ENCODE measurements at places on chromosomes 1 and 21.

DNA sequence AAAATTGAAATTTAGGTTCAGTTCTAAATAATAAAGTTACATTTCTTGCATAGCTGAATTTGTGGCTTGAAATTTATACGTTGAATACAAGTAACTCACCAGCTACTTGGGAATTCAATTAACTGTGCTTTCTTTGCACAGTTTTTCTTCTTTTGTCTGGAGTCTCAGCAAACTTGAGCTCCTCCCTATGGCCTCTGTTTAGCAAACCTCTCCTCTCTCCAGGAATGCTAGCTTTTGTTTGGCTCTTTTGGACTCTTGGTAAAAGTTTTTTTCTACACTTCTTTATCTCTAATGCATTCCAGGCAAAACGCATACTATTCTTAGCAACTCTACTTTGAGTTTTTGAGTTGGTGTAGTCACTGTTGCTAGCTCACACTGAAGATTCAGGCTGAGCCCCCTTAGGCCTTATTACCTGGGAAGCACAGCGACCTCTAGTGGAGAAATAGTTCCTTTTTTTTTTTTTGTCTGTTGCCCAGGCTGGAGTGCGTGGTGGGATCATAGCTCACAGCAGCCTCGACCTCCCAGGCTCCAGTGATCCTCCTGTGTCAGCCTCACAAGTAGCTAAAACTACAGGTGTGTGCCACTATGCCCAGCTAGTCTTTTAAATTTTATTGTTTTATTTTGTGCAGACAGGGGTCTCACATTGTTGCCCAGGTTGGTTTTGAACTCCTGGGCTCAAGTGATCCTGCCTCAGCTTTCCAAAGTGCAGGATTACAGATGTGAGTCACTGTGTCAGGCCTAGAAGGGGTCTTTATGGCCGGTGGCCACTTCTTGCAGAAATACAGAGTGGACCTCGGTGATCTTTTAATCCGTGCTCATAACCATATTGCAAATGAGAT lies 61.7 kb downstream of the CASQ2 start:
- peaks cover 29% of the 10 kb centered on the region for H3K4me1 ChIP-seq
- no peaks in the 10 kb centered on the region for H3K27me3 ChIP-seq
- DNase-seq = no peak
- H3K4me3 ChIP-seq = no peak overlapping the region
- no peaks in the 10 kb centered on the region for H3K36me3 ChIP-seq

- H3K27ac ChIP-seq = no peak overlapping the region
- no peak overlapping the region for H3K4me3 ChIP-seq
- DNase-seq = no peak
Measured at GRCh38 chr1:199356561-199356960, 670.9 kb upstream of the NR5A2 start.

- H3K27me3 ChIP-seq = no peaks in the 10 kb centered on the region
- H3K4me1 ChIP-seq = no peaks in the 10 kb centered on the region
- H3K4me3 ChIP-seq = no peak overlapping the region
Measured at GRCh38 chr1:166282391-166283137, 115.8 kb upstream of the FAM78B start.

DNA sequence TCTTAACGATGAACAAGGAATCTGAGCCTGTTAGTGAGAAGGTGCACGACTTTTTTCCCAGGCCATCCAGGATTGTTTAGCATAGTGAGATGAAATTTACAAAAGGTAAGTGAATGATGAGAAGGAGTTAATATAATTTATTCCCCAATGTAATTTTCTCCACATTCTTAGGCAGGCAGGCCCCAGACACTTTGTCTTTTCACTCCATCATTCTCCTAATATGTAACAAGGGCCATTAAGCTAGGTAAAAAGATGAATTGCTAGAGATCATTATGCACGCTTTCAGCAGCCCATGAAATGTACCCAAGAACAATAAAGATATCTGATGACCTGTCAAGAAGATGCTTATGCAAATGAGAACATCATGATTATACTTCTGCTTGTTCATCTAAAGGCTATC lies 24.1 kb downstream of the NIBAN1 start:
- H3K4me3 ChIP-seq = no peak overlapping the region
- H3K36me3 ChIP-seq = no peaks in the 10 kb centered on the region
- H3K27ac ChIP-seq = no peak overlapping the region

DNA sequence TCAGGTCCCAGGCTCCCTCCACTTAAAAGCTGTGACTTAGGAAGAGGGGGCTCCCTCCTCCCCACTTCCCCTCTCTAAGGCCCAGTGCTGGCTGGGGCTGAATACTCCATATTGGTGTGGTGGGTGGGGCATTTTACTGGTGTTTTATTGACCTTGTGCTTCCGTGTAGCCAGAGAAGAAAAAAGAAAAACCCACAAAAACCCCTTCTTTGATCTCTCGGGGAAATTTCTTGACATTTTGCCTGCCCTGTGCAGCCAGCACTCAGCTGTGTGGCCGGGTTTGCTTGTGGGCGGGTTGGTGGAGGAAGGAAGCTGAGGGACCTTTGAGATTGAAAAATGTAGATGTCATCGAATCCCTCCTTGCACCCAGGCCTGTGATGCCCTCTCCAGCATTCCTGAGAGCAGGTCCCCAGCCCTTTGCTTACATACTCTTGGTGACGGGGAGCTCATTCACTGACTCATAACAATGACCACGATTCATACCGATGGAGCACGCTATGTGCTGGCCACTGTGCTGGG lies 24.8 kb downstream of the TNFRSF8 start:
- no peaks in the 10 kb centered on the region for H3K27me3 ChIP-seq
- no peaks in the 10 kb centered on the region for H3K36me3 ChIP-seq
- peaks cover 18% of the 10 kb centered on the region for H3K4me1 ChIP-seq
- no peak overlapping the region for H3K27ac ChIP-seq
- H3K4me3 ChIP-seq = no peak overlapping the region
- no peak for DNase-seq

GRCh38 chr1:204087181-204087892 lies 14.4 kb downstream of the SOX13 start:
- peak overlapping the region; percentile 90 for H3K27ac ChIP-seq
- H3K36me3 ChIP-seq = no peaks in the 10 kb centered on the region
- no peak for DNase-seq

GRCh38 chr1:163168053-163168452 lies 34.7 kb downstream of the RGS5 start:
- H3K27ac ChIP-seq = peak overlapping the region; percentile 24
- H3K36me3 ChIP-seq = no peaks in the 10 kb centered on the region
- DNase-seq = no peak
- H3K27me3 ChIP-seq = no peaks in the 10 kb centered on the region
- no peak overlapping the region for H3K4me3 ChIP-seq

DNA sequence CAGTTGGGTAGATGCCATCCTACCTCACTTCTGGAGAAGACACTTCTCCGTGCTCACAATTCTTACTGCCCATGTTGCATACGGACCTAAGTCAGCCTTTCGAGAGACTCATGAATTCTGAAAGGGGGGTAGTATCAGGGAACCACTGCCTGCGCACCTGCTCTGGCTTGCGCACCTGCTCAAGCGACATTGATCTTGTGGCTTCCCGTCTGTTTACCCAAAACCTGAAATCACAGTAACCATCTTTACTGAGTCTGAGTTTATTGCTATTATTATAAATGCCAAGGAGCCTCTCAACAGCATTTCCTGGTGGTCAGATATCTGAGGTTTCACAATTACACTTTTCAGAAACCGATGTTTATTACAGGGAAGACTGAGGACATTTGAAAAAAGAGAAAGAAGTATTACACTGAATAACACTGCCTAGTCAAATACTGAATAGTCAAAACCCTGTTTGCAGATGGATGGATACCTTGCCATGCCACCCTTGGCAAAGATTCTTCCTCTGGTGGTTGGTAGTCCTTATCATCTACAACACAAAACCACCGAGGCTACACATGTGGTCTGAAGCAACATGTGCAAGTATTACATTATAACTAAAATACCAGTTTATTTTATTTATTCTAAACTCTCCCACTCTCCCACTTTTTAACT lies 208.7 kb downstream of the SIPA1L2 start:
- H3K4me3 ChIP-seq = no peak overlapping the region
- H3K27ac ChIP-seq = no peak overlapping the region
- no peaks in the 10 kb centered on the region for H3K4me1 ChIP-seq
- DNase-seq = no peak

DNA sequence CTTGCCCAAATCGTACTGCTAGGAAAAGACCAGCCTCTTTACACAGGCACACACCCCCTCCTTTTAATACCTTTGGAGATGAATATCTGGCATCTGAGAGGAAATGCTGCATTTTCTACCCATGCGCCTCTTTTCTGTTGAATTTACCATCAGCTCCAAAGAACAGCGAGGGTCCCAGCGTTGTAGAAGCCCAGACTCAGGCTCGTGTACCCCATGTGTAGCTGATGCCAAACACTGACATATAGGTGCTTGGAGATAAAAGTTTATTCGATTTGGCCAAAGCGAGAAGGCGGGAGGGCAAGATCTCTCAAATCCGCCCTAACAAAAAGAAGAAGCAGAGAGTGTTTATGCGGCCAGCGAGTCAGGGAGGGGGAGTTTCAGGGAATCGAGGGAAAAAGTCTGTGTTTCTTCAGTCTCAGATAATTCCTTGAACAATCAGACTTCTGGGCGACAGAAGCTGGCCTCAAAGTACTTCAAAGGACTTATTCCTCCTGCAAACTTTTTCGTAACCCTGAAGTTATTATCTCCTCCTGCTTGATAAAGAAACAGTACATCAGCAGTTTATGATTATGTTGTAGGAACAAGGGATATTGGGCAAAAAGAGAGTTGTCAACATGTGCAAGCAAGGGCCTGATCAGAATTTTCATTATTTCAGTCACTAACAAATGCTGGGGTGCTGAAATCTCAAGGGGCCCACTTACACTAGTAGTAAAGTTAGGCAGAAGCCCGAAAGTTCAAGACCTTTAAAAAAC lies 642 bp upstream of the CREG1 start:
- peak overlapping the region; percentile 79 for H3K27ac ChIP-seq
- DNase-seq = no peak

DNA sequence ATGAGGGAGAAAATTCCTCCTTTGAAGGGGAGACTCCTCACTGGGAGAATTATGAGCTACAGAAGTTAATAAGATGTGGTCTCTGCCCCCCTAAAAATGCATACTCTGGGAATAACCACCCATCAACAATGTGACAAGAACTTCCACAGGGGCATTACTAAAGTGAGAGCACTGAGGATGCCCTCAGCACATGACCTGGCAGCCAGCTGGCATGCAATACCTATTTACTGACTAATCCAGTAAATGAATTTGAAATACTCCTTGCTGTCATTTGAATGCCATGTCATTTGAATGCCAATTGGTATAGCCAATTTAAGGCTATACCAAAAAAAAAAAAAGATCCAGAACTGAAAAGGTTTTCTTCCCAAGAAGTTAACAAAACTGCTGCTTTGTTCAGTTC lies 30.8 kb downstream of the PLPP3 start:
- peaks cover 24% of the 10 kb centered on the region for H3K4me1 ChIP-seq
- no peaks in the 10 kb centered on the region for H3K36me3 ChIP-seq
- H3K27ac ChIP-seq = peak overlapping the region; percentile 63
- DNase-seq = no peak

DNA sequence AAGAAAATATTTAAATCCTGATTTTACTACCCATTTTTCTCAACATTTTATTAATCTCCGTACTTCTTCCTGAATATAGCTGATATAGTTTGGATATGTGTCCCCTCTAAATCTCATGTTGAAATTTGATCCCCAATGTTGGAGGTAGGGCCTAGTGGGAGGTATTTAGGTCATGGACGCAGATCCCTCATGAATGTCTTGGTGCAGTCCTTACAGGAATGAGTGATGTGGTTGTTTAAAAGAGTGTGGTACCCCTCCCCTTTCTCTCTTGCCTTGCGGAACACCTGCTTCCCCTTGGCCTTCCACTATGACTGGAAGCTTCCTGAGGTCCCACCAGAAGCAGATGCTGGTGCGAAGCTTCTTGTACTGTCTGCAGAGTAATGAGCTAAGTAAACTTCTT lies 17.5 kb downstream of the RNF115 start:
- H3K36me3 ChIP-seq = no peaks in the 10 kb centered on the region
- peaks cover 5% of the 10 kb centered on the region for H3K4me1 ChIP-seq
- no peak overlapping the region for H3K27ac ChIP-seq
- DNase-seq = no peak

GRCh38 chr1:37410815-37411214 lies 63.6 kb upstream of the ZC3H12A start:
- H3K27me3 ChIP-seq = peaks cover 39% of the 10 kb centered on the region
- no peaks in the 10 kb centered on the region for H3K36me3 ChIP-seq
- no peak overlapping the region for H3K4me3 ChIP-seq
- H3K27ac ChIP-seq = no peak overlapping the region
- no peaks in the 10 kb centered on the region for H3K4me1 ChIP-seq
- DNase-seq = no peak
